ENCODE measurements at places on chromosomes 1 and 21.

DNA sequence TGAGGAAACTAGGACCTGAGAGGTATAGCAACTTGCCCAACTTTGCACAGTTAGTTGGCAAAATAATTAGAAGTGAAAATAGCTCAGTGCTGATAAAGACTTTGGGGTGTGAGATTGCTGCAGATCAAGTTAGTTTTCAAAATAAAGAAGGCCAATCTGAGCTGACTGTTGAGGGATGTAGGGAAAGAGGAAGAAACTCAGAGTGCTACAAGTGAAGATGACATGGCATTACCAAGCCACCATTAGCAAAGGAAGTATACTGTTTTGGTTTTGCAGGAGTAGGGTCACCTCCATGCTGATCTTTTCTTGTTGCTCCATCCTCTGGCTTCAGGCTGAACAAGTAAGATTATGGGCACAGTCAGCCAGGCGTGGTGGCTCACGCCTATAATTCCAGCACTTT is 78.7 kb upstream of the ADAM30 start:
- DNase-seq, result no peak

DNA sequence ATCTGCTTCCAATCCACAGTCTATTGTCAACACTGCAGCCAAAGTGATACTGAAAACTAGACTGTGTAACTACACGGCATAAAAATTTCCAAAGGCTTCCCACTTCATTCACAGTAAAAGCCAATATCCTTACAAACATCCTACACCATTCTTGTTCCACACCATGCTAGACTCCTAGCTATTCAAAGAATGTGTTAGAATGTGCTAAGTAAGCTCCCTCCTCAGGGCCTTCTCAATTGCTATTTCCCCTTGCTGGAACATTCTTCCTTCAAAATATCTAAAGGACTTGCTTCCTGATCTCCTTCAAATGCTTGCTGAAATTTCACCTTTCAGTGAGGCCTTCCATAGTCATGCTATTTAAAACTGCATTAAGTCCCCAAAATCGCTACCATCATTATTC is 228.1 kb downstream of the AKT3 start:
- DNase-seq, result no peak

- DNase-seq, result no peak
Measured at GRCh38 chr1:111937147-111937725, 52.2 kb downstream of the KCND3 start.

DNA sequence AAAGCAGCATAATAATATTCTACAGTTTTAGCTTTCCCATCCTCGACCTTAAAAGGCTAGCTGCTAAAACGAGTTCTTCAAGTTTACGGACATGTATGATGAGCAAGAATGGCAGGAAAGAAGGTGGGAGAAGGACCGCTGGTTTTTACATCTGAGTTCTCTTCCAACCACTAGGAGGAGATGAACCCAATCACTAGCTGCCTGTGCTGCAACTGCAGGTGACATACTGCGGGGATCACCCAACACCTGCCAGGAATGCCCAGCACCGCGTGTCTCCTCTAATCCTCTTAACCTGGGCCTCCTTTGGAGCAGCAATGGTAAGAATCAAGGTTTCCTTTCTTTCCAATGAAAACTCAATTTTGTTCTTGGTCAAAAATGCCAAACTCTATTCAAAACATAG is 23.5 kb downstream of the TOR3A start:
- no peak for DNase-seq

DNA sequence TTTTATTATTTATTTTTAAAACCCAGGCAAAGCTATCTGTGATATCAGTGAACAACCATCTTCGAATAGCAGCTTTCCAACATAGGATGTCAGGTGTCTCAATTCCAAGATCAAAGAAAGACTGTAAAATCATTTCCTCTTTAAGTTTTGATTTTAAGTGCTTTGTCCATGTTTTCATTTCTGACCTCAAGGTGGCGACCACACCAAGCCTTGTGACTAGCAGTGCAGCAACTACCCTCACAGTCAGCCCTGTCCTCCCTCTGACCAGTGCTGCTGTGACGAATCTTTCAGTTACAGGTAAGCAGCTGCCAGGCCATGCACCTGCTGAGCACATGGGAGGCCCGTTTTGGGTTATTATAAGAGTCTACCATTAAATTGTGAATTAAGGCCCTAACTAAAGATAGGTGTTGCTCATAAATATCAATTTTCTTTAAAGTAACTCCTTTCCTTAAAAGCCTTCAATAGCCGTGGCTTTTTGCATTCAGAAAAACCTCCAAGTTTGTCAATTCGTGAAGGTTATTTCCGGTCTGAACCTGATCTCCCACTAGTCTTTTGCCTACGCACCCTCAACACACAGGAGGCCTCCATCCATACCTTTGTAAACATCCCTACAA is 117.0 kb downstream of the CD247 start:
- no peak for DNase-seq

DNA sequence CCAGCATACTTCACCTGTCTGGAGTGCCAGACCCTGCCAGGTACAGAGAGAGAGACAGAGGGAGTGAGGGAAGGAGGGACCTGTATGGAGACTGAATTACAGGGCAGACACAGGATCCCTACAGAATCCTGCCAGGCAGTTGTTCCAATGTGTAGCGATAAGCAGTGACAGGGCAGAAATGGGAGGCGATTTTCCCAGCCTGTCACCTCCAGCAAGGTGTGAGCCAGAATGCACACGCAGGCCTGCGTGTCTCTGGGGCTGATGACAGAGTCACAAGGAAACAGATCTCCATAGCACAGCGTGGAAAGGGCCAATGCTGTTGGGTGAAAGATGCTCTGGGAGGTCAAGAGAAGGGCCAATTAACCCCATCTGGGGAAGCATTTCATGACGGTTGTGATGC is 111.3 kb downstream of the HIVEP3 start:
- no peak for DNase-seq

- no peak for DNase-seq
Measured at GRCh38 chr1:217393896-217394295, 237.0 kb downstream of the GPATCH2 start.

DNA sequence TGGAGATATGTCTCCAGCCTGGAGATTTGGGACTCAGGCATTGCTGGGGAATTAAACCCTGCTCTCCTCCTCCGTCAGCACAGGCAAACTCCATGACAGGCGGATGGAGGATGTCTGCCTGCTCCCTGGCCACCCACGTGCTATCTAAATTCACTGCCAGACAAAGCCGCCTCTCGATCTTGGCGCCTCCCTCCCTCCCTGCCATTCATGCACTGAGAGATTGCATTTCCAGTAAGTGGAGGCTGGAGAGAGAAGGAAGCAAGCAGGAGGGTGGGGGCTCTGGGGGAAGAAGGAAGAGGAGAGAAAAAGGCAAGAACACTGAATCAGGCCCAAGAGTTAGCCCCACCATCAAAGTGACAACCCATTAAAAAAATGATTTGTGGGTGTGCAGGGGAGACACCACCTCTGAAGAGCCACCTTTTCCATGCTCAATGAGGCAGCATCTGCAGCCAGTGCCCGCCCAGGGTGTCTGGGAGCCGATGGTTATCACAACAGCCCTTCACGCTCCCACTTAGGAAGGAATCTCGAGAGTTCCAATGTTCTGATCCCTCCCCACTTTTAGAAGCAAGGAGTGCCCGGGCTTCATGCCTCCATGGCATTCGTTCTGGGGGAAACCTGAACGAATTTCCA is 183.0 kb downstream of the HIVEP3 start:
- DNase-seq, result no peak

GRCh38 chr1:106554294-106554693 is 502.2 kb upstream of the PRMT6 start:
- DNase-seq, result no peak

DNA sequence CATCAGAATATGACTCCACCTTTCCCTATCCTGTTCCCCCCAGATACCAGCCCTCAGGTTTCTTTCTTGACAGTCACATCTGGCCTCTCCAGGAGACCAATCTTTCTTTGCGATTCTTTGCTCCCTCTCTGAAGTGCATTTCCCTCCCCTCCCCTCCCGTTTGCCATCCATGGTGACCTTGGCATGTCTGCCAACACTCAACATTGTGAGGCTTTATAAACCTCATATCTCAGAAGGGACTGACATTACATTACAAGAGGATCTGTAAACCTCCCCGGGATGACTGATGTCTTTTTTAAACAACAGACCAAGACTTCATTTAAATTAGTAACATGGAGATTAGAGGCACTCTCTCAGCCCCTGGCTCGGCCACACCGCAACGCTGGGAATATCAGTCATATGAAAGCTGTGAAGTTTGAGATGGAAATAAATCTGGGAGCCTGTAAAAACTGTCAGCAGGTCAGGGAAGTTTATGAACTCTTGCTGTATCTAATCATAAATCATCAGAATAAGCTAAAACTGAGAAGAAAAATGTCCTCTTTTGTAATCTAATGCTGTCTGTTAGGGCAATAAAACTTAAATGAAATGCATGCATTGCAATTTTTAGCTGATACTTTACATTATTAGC is 401.7 kb upstream of the PROX1 start:
- no peak for DNase-seq

GRCh38 chr1:59699227-59699847 is 115.4 kb upstream of the HOOK1 start:
- no peak for DNase-seq

DNA sequence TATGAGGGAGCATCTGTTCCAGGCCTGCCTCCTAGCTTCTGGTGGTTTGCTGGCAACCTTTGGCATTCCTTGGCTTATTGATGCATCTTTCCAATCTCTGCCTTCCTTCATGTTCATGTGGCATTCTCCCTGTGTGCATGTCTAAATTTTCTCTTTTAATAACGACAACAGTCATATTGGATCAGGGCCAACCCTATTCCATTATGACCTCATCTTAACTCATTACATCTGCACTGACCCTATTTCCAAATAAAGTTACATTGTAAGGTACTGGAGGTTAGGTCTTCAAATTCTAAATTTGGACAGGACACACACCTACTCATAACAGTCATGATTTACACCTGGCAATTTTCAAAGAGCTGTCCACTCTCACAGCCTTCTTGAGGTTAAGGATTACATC is 117.2 kb upstream of the FGGY start:
- no peak for DNase-seq

DNA sequence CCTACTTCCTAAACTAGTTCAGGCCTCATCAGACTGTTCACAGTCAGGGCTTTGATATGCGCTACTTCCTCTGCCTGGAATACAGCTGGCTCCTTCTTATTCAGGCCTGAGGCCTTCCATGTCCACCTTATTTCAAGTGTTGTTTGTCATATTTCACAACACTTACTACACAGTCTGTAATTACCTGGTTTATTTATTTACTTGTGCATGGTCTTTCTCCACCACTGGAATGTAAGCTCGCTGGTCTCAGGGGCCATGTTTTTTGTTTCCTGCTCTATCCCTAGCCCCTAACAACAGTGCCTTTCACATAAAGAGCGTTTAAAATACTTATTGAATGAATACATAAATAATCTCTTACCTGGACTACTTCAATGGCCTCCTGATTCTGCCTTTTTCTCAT is 4.6 kb upstream of the SRSF4 start:
- DNase-seq, result no peak

GRCh38 chr1:209931141-209931540 is 6.9 kb upstream of the SYT14 start:
- no peak for DNase-seq

GRCh38 chr1:172766462-172766861 is 107.6 kb downstream of the FASLG start:
- no peak for DNase-seq

GRCh38 chr1:231190456-231190855 is 28.6 kb downstream of the TRIM67 start:
- DNase-seq, result no peak

GRCh38 chr1:48016515-48016914 is 19.3 kb upstream of the TRABD2B start:
- no peak for DNase-seq

- DNase-seq, result no peak
Measured at GRCh38 chr1:177302357-177303044, 131.7 kb downstream of the BRINP2 start.

DNA sequence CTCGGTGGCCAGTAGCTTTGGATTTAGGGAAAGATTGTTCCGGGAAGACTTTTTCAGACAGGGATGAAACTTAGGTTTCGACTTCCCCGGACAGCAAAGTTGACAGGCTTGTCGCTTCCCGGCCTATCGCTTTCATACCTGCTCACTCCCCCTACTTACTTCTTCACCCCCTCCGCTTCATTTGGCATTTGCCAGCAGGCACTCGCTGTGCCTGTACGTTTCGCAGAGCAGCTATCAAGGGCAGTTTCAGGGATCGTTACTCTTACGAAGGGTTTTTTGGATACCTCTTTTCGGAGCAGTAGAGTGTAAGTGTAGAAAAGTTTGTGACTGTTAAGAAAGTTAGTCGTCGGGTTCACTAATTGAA is 393 bp downstream of the BLZF1 start:
- no peak for DNase-seq

GRCh38 chr1:6866825-6867224 is 81.6 kb downstream of the CAMTA1 start:
- DNase-seq, result no peak

DNA sequence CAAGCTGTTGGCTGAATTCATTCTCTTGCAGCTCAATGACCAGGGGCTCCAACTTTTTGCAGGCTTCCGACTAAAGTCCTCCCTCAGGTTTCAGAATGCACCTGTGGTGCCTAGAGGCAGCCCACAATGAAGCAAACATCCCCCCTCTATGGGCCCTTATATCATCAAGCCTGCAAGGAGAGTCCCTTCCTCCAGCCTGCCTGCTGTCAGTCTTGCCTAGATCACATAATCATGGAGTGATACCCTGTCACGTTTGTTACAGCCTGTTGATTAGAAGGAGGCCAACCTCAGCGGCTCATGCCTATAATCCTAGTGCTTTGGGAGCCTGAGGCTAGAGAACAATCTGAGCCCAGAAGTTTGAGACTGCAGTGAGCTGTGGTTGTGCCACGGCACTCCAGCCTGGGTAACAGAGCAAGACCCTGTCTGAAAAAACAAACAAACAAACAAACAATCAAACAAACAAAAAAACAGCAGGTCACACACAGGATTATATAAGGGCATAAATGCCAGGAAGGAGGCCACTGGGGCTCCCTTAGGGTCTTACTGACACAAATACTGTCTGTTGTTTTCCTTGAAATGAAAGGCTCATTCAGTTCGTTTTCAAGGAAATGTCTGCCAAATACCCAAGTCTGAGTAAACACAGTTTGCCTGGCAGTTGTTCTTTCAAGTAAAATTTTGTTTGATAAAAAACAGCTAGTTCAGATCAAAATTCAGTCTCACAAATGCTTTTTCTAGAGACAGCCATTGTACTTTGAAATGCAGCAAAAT is 4.7 kb upstream of the SPRR3 start:
- no peak for DNase-seq

GRCh38 chr1:186782791-186783190 is 46.0 kb upstream of the PLA2G4A start:
- DNase-seq, result no peak
